Activated naive CD4-positive, alpha-beta T cell treated with anti-CD3 and anti-CD28 coated beads, Interleukin-2, amount 50 U/mL, for 72 hours (primary cell): ENCODE measurements at places on chromosomes 1 and 21.

GRCh38 chr1:180157576-180158057, 2.9 kb downstream of the QSOX1 start:
- no peak for DNase-seq

GRCh38 chr1:42747125-42747524, 7.1 kb upstream of the CLDN19 start:
- peak; percentile 35 for DNase-seq

DNA sequence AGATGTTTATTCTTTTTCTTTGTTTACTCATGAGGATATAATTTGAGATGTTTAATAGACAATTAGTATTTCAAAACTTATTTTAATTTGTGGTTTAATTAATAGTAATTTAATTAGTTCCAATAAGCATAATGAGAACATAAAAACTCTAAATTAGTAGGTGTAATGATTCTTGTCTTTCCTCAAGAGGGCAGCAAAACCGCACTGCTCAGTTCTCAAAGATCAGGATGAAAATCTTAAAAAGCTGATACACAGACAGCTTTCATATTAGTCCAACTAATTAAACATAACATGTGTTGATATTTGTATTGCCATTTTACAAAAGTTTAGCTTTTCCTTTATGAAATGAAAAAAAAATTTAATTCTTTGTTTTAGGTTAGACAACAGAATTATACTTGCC, 106.7 kb upstream of the C21orf91 start:
- DNase-seq = no peak

DNA sequence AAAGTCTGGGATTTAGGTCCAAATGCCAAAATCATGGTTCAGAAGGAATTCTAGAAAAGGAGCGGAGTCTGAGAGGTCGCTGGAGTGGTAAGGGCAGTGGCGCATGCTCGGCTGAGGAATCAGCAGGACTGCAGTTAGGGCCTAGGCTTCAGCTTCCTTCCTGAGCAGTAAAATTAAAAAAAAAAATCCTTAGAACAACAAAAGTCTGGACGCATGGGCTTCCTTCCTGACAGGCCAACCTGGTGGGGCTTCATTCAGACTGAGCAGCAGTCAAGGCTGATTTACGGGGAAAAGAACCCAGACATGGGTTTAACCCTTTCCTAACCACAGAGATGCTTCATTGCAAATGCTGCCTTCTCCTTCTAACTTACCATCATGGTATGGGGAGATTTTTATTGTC, 17.1 kb downstream of the RNF220 start:
- DNase-seq = no peak

DNA sequence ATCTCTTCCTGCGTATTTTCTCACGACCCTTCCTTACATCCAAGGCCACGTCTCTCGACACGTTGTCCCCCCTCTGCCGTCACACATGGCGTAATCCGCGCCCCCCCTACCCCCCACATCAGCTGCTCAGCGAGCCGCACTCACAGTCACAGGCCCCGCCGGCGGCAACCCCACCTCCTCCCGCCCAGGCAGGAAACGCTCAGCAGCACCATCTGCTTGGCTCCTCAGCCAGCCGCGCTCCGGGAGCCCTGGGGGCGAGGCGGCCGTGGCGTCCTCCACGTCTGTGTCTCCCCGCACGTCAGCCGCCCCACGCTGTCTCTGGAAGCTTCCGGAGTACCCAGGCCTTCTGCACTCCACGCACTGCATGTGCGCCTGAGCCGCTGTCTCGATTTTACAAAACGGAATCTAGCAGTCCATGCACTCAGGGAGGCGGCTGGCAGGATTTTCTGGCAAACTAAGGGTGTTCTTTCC, 64.6 kb downstream of the SIK1 start:
- peak; percentile 64 for DNase-seq

DNA sequence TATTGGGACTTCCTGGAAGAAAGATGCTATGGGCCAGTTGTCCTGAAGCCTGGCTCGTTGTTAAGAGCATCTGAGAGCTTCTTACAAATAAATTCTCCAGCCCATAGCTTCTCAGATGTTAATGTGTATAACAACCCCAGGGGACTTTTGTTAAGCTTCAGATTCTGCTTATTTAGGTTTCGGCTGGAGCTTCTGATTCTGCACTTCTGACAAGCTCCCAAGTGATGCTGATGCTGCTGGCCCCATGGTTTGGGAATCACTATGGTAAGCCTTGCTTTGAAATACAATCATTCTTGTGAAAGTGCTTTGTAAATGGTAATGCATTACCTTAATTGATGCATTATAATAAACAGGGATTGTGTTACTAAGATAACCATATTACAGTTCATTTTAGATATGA, 281.8 kb upstream of the PLD5 start:
- DNase-seq = no peak

GRCh38 chr1:17645068-17645911, 105.8 kb downstream of the ARHGEF10L start:
- DNase-seq = no peak

- DNase-seq = no peak
These were observed 29.6 kb upstream of the WASF2 start for GRCh38 chr1:27519331-27520258.

GRCh38 chr1:22575532-22576149, 12.4 kb downstream of the EPHA8 start:
- DNase-seq = no peak

- no peak for DNase-seq
These were observed 904.2 kb downstream of the ADGRL2 start for GRCh38 chr1:82704966-82705365.

GRCh38 chr1:1974834-1975233, 28.8 kb downstream of the CFAP74 start:
- no peak for DNase-seq

- no peak for DNase-seq
These were observed 241.8 kb upstream of the IRF2BP2 start for GRCh38 chr1:234851450-234852438.

DNA sequence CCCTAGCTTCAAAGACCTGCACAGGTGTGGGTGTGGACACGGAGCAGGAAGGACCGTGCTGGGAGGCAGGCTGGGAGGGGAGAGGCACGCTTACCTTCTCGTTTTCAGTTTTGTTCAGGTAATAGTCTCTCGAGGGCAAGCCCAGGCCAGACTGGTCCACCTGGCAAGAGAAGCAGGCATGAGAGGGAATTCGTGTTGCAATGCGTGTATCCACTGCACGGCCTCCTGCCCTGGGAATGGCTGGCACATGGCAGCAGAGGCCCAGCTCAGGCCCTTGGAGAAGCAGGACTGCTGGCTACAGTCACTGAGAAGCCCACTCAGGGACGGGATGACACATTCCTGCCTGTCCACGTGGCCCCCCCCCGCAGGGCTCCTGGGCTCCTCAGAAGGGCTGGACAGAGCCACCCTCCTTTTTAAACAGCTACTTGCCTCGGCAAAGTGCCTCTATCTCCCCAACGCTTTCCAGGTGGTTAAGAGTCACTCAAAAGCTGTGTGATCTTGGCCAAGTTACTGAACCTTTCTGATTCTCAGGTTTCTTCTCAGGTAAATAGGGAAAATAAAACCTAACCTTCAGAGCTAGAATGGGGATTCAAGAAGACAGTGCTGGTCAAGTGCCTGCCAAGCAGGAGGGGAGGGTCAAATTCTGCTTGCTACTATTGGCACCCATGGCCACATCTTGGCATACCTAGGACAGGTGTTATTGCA, 32.7 kb downstream of the ECE1 start:
- no peak for DNase-seq

DNA sequence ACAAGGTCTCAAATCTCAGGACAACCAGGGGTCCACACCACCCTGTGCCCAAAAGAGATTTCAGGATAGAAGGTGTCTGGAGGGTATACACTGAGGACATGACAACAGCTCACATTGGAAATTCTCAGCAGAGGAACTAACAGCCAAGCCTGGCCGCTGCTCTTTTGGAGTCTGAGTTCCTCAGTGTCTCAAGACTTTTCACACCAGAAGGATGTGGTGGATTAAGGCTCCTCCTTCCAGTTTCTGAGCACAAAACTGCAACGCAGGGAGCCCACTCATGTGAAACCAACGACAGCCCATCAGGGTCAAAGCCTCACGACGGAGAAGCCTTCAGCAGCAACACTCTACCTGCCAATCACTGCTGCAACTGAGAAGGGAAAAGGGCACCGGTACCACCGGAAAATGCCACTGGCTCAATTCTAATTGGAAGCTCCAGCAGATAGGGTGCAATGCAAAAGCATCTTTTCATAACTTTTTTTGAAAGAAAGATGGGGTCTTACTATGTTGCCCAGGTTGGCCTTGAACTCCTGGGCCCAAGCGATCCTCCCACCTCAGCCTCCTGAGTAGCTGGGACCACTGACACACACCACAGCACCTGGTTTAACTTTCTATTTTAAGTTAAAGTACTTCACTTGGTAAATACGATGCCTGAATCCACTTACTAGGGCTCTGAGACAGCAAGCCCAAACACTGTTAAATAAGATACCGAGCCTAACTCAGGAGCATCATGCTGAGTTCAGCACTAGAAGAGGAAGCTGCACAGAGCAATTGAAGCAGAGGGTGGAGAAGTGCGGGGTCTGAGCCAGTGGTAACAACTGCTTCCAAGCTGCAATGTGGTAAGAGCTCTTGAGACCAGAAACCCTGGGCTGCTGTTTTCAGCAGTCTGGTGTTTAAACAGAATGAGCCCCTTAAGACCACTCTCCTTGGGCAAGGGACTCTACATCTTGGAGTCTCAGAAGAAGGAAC, 7.8 kb downstream of the CAPZB start:
- DNase-seq = no peak

DNA sequence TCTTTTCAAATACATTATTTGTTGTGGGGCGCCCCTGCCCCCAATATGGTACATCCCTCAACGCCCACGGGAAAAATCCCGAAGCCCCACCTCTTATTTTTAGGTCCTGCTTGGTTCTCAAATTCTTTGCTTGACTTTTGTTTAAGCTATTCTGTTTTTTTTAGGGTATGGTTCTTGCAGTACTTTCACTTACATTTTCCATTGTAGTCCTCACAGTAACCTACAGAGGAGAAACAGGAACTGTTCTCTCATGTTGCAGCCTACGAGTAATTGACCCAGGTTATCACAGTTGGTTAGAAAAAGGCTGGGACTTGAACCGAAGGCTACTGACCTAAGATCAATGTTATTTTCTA, 697 bp upstream of the C21orf91 start:
- no peak for DNase-seq

DNA sequence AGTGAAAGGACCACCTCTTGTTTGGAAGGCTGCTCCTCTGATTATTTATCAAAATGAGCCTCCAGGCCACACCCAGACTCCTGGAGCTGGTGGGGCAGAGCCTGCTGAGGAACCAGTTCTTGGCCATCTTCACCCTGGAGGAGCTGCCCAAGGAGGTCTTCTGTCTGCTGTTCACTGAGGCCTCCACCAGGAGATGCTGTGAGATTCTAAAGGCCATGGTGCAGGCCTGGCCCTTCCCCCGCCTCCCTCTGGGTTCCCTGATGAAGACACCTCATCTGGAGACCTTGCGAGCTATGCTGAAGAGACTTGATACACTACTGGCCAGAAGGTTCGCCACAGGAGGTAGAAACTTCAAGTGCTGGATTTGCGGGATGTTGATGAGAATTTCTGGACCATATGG, 61.7 kb upstream of the GJA8 start:
- DNase-seq = no peak

DNA sequence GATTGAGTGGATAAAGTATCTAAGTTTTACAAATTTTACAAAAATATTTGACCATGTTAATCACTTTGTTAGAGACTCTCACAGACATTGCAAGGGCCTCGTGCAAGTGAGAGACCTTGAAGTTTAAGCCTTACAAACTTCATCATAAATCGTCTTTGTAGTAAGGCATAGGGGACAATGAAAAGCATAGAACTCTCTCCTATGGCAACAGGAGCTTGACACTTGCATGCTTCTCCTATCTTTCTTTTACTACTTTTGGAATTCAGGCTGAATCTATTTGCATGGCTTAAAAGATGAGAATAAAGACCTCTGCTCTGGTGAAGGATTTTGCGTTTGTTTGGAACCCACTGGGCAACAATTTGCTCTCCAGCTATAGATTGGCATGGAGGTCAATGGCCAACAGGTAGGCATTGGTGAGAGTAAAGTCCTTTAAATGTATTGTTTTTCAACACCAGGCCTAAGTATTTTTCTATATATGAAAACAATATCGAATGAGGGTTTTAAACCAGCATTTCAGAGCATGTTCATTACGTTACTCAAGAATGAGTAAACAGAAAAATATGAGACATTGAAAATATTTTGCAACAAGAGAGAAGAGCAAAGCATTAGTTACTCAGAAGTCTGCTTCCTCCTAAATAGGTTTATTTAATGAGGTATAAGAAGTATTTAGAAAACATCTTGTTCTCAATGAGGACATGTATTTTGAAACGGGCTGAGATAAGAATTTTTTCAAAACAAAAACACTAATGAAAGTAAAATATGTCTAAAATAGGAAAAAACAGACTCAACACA, 192.2 kb downstream of the TGFB2 start:
- DNase-seq = no peak

DNA sequence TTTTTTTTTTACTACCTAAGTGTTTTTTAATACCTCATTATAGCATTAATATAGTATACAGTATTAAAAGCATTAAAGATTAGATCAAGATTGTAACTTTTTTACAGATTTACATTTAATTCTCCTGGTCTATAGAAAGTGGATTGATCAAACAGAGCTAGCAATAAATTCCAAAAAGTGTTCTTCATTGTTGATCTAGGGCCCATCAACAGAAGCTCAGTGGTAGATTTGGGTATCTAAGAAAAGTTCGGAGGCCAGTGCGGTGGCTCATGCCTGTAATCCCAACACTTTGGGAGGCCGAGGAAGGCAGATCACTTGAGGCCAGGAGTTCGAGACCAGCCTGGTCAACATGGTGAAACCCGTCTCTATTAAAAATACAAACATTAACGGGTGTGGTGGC, 12.5 kb downstream of the NUP210L start:
- no peak for DNase-seq

DNA sequence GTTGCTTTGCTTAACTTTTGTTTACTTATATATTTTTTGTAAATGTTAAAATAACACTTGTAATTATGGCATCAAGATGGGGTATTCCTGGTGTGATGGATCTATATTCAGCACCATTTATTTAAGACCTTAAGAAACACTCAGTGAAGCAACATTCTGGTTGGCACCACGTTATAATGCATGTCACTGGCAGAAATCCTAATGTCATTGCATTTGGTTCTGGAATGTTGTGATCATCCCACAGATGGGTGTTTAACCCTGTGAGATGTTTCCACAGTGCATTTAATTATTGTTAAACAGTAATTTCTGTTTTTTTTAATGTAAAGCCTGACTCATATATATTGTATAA, 116.5 kb downstream of the NOS1AP start:
- no peak for DNase-seq

GRCh38 chr1:165367375-165367993, 11.0 kb upstream of the LMX1A start:
- DNase-seq = peak; percentile 85

- DNase-seq = no peak
These were observed 11.5 kb upstream of the ZNF362 start for GRCh38 chr1:33244809-33245186.

DNA sequence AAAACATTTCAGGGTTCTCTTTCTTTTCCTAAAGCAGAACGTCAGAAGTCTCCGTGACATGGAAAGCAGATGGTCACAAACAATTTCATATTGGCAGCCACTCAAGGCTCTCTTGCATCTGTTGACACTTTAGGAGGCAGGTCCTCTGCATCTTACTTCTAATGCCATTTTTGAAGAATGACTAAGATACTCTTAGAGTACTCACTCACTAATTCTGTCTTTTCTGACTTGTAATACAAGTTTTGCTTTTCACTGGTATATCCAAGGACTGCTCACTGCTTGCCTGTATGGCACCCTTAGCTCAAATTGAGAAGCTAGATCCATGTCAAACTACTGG, 68.3 kb downstream of the PRRX1 start:
- DNase-seq = no peak
